ENCODE measurements at places on chromosomes 11 and 22.

GRCh38 chr11:109507331-109507730 is 85.3 kb downstream of the C11orf87 start:
- DNase-seq, result no peak
- no peak overlapping the region for H3K27ac ChIP-seq
- no peaks in the 10 kb centered on the region for H3K27me3 ChIP-seq
- no peaks in the 10 kb centered on the region for H3K4me1 ChIP-seq

DNA sequence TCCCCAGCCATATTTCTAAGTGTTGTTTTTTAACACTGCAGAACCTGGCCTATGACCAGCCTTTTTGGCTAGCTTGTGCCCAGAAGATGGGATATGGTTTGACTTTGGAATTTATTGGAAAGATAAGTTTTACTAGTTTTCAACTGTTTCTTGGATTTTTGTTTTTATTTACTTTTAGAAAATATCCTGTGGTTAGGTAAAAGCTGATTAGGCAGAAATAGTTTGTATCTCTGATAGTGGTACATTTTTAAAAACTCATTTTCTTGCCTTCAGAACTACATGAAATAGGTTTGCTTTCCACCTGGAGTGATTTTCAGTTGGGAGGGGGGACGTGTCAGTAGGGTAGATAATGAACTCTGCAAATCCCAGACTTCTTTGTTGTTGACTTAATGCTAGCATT is 91.3 kb upstream of the RASSF10 start:
- no peak for DNase-seq
- no peaks in the 10 kb centered on the region for H3K36me3 ChIP-seq
- H3K4me3 ChIP-seq, result no peak overlapping the region
- no peaks in the 10 kb centered on the region for H3K4me1 ChIP-seq

- peaks cover 77% of the 10 kb centered on the region for H3K4me1 ChIP-seq
- H3K36me3 ChIP-seq, result no peaks in the 10 kb centered on the region
- H3K4me3 ChIP-seq, result no peak overlapping the region
- DNase-seq, result no peak
These were observed 38.7 kb upstream of the GNB1L start for GRCh38 chr22:19893363-19893762.

- H3K27me3 ChIP-seq, result no peaks in the 10 kb centered on the region
- H3K36me3 ChIP-seq, result no peaks in the 10 kb centered on the region
- no peak overlapping the region for H3K4me3 ChIP-seq
- H3K27ac ChIP-seq, result no peak overlapping the region
These were observed 121.5 kb downstream of the CEP164 start for GRCh38 chr11:117449111-117449693.

- DNase-seq, result no peak
- H3K27me3 ChIP-seq, result no peaks in the 10 kb centered on the region
- no peak overlapping the region for H3K4me3 ChIP-seq
These were observed 63.1 kb downstream of the PIWIL4 start for GRCh38 chr11:94630221-94630620.
